ENCODE measurements at places on chromosomes 7 and 10. TPM values are rescaled to one million over a fixed set of nuclear protein-coding genes. Genes with fewer than 3 reads are reported as not detected.

Gene CALHM3
- total RNA-seq = not detected

Gene CACNB2
- total RNA-seq = not detected

Gene TLL2
- 0.64 TPM for total RNA-seq

DNA sequence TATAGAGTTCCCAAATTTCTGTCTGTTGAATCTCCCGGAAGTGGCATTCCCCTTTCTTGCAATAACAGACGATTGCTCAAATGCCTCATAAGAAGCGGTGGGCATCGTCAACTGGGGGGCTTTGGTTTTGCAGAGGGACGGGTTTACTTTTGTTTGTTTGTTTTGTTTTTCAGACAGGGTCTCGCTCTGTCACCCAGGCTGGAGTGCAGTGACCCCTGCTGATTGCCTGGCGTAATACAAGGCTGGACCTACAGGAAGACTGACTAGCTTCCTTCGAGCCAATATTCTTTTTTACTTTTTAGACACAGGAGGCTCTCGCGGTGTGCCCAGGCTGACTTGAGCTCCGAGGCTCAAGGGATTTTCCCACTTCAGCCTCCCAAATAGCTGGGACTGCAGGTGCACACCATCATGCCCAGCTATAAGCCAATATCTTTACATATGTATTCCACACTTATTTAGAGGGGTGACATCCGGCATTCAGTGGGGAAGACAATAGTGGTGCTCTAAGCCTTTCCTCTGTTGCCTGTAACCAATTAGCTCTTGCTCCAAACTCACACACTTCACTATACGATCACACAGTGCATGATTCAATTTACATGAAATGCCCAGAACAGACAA is 58.1 kb downstream of the FHIP2A start:
- no peaks in the 10 kb centered on the region for H3K27me3 ChIP-seq
- no peak for DNase-seq
- peaks cover 8% of the 10 kb centered on the region for H3K4me1 ChIP-seq
- H3K36me3 ChIP-seq = no peaks in the 10 kb centered on the region
- no peak overlapping the region for H3K27ac ChIP-seq

DNA sequence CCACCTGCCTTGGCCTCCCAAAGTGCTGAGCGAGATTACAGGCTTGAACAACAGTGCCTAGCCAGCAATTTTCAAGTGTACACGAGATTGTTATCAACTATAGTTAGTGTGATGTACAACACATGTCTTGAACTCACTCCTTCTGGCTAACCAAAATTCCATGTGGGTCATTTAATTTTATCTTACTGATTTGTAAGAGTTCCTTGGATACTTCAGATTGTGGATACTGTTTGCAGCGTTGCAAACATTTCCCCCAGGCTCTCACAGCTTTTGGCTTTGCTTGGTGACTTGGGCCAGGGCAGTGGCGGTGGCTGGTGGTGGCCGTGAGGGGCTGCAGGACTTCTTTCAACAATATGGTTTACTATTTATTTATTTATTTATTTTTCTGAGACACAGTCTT is 8.5 kb upstream of the TMEM270 start:
- peak overlapping the region; percentile 79 for H3K27ac ChIP-seq
- H3K4me3 ChIP-seq = no peak overlapping the region
- H3K27me3 ChIP-seq = no peaks in the 10 kb centered on the region
- H3K4me1 ChIP-seq = peaks cover 37% of the 10 kb centered on the region

GRCh38 chr10:6305401-6306321 is 102.9 kb downstream of the PFKFB3 start:
- H3K27ac ChIP-seq = no peak overlapping the region
- no peak overlapping the region for H3K4me3 ChIP-seq
- H3K4me1 ChIP-seq = no peaks in the 10 kb centered on the region
- DNase-seq = no peak

DNA sequence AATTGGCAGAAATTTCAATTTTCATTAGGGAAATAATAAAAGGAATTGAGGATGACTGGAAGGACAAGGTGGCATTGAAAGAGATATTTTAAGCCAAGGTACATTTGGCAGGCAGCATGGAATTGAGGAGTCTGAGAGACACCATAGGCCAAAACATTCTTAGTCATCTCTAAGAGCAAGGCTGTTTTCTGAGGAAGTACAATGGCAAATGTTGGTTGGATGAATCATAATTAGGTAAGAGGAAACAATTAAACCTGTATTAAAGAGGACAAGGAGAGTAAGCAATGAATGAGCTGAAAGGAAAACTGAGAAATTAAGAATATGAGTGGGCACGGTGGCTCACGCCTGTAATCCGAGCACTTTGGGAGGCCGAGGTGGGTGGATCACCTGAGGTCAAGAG is 86.3 kb downstream of the MRPL32 start:
- no peaks in the 10 kb centered on the region for H3K4me1 ChIP-seq
- H3K27me3 ChIP-seq = no peaks in the 10 kb centered on the region
- H3K4me3 ChIP-seq = no peak overlapping the region
- DNase-seq = no peak

GRCh38 chr7:5429253-5429856 is 5.7 kb upstream of the TNRC18 start:
- peaks cover 8% of the 10 kb centered on the region for H3K4me1 ChIP-seq
- H3K36me3 ChIP-seq = peaks cover 2% of the 10 kb centered on the region
- peak overlapping the region; percentile 98 for H3K4me3 ChIP-seq
- no peak for DNase-seq

GRCh38 chr10:47425813-47426419 is 41.8 kb upstream of the ZNF488 start:
- no peak overlapping the region for H3K27ac ChIP-seq
- H3K4me1 ChIP-seq = peaks cover 4% of the 10 kb centered on the region
- H3K4me3 ChIP-seq = no peak overlapping the region
- H3K36me3 ChIP-seq = no peaks in the 10 kb centered on the region
- DNase-seq = no peak

DNA sequence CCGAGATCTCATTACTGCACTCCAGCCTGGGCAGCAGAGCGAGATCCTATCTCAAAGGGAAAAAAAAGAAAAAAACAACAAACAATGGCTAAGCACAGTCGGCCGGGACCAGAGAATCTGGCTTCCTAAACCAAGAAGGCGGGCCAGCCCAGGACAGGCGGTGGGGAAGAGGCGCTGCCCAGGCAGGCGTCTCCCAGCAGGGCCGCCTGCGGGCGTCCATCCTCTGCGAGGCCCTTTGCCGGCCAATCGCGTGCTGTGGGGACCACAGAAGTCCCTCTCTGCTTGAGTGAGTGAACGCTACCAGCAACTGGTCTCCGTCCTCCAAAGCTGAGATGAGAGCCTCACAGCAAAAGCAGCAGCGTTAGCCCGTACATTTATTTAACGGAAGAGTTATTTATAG is 14.7 kb upstream of the BMS1 start:
- no peak overlapping the region for H3K4me3 ChIP-seq
- no peak overlapping the region for H3K27ac ChIP-seq
- peaks cover 9% of the 10 kb centered on the region for H3K27me3 ChIP-seq
- no peak for DNase-seq

GRCh38 chr10:97333351-97333600 is 1.3 kb downstream of the FRAT2 start:
- no peak for DNase-seq
- no peaks in the 10 kb centered on the region for H3K27me3 ChIP-seq
- peak overlapping the region; percentile 76 for H3K4me3 ChIP-seq
- peak overlapping the region; percentile 92 for H3K27ac ChIP-seq
- H3K36me3 ChIP-seq = no peaks in the 10 kb centered on the region

DNA sequence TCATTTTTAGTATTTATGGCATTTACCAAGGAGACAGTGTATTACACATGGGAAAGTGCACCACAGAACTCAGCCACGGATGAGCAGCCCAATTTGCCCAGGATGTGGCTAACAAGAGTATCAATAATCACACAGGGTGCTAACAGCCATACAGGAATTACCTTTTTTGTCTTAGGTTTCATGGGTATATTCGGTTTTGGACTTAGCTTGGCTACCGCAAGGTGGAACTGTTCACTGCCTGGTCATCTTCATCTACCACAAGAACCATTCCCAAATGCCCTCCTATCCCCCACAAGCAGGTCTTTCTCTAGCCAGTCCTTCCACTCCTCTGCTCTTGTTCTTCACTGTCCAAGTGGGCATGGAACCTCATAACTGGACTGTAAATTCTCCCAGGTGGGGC is 6.0 kb downstream of the PDLIM1 start:
- H3K27ac ChIP-seq = no peak overlapping the region
- no peak for DNase-seq
- H3K4me3 ChIP-seq = no peak overlapping the region
- H3K27me3 ChIP-seq = no peaks in the 10 kb centered on the region
- H3K4me1 ChIP-seq = peaks cover 57% of the 10 kb centered on the region

GRCh38 chr10:96856317-96856716 is 24.2 kb downstream of the LCOR start:
- H3K27me3 ChIP-seq = no peaks in the 10 kb centered on the region
- H3K4me3 ChIP-seq = no peak overlapping the region
- no peak for DNase-seq
- 0 out of 2 replicates have a peak, but pooled peaks cover 6% of the 10 kb centered on the region for H3K4me1 ChIP-seq

GRCh38 chr10:59234816-59235429 is 58.5 kb downstream of the PHYHIPL start:
- H3K36me3 ChIP-seq = no peaks in the 10 kb centered on the region
- H3K27ac ChIP-seq = no peak overlapping the region
- no peak overlapping the region for H3K4me3 ChIP-seq
- H3K27me3 ChIP-seq = no peaks in the 10 kb centered on the region
- no peaks in the 10 kb centered on the region for H3K4me1 ChIP-seq

- 0 out of 2 replicates have a peak, but pooled peaks cover 5% of the 10 kb centered on the region for H3K27me3 ChIP-seq
- DNase-seq = no peak
- no peaks in the 10 kb centered on the region for H3K36me3 ChIP-seq
- H3K27ac ChIP-seq = no peak overlapping the region
- H3K4me1 ChIP-seq = no peaks in the 10 kb centered on the region
- no peak overlapping the region for H3K4me3 ChIP-seq
These were observed 59.8 kb upstream of the WDR11 start for GRCh38 chr10:120791316-120791715.

Gene VAX1
- total RNA-seq = 4.6 TPM

Gene ALOX5
- 0.82 TPM for total RNA-seq

Gene FAM241B
- total RNA-seq = 29.1 TPM

- DNase-seq = no peak
- no peaks in the 10 kb centered on the region for H3K4me1 ChIP-seq
- H3K36me3 ChIP-seq = no peaks in the 10 kb centered on the region
- no peak overlapping the region for H3K4me3 ChIP-seq
- H3K27ac ChIP-seq = no peak overlapping the region
These were observed 166.9 kb upstream of the SP4 start for GRCh38 chr7:21260939-21261338.

Gene YAE1
- total RNA-seq = 20.1 TPM

Measured in Panc1 (cell line).